ENCODE measurements at places on chromosomes 16 and 17.
A peak's percentile ranks its signal among the peaks of the same experiment; 100 is the strongest.

DNA sequence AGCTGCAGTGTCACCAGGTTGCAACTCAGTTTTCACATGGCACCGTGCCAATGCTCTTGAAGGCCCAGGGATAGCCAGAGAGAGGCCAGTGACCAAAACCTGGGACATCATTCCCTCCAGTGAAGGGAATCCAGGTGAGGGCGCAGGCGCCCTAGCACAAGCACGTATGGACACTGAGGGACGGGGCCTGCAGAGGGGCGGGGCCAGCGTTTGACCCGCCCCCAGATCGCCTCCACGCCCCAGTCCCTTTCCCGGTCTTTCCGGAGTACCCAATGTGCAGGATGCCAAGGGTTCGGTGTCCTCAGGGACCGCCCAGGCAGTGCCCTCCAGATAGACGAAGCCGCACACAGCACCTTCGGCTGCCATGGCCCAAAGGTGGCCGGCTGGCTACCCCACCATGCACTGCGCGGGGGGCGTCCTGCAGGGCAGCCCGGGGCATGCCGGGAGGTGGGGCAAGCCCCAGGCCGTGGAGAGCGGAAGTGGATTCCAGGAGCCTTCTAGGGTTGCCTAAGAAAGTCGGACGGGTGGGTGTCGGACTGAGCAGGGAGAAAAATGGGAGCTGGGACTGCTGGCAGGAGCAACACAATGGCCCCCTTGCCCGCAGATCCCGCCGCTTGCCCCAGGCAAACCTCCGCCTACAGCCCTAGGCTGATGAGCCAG is 4.6 kb downstream of the SLC12A4 start:
- DNase-seq: no peak

GRCh38 chr16:72029567-72030271 is 21.2 kb downstream of the DHODH start:
- DNase-seq: no peak

- DNase-seq: no peak
These were observed 91.6 kb upstream of the DNAH9 start for GRCh38 chr17:11506635-11507034.

- DNase-seq: no peak
These were observed 19.1 kb downstream of the ITPRIPL2 start for GRCh38 chr16:19132898-19133297.

- DNase-seq: no peak
These were observed 452.5 kb upstream of the CCL2 start for GRCh38 chr17:33802349-33803198.

GRCh38 chr16:10352262-10352661 is 33.6 kb upstream of the ATF7IP2 start:
- no peak for DNase-seq

DNA sequence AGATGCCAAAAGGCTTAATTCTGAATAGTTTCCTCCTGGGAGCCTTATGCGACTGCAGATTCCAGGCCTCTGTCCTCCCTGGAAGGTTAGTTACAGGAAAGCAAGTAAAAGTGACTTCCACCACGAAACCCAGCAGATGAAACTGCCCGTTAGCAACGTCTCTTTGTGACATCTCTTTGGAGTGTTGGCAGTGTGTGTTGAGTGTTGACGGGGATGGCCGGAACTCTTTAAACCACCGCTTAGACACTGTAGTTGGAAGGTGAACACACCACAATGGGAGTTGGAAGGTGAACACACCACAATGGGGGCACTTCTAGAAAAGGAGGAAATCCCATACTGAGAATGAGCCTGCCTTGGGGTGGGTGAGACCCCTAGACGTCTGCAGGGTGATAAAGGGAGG is 858 bp downstream of the SKAP1 start:
- DNase-seq: peak; percentile 36

GRCh38 chr16:81366316-81366932 is 51.7 kb downstream of the GAN start:
- no peak for DNase-seq

DNA sequence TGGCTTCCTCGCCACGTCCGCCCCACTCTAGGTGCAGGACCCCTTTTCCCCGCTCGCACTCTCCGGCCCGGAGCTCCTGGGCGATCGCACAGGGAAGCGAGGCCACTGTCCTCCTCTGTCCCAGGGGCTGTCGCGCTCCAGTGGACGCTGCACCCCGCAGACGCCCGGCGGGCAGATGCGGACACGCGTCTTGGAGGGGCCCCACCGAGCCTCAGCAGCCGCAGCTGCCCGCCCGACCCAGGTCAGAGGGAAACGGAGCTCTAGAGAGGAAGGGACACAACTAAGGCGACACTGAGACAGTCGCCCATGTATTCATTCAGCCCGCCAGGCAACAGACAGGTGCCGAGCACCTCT is 726 bp upstream of the SLC13A5 start:
- no peak for DNase-seq

- DNase-seq: peak; percentile 54
These were observed 306.9 kb upstream of the RBFOX1 start for GRCh38 chr16:7025616-7026190.

GRCh38 chr16:11219178-11219577 is 36.8 kb downstream of the SOCS1 start:
- no peak for DNase-seq

GRCh38 chr17:73027130-73027741 is 65.3 kb downstream of the SLC39A11 start:
- DNase-seq: no peak

GRCh38 chr17:31869031-31869430 is 10.0 kb upstream of the COPRS start:
- DNase-seq: no peak

DNA sequence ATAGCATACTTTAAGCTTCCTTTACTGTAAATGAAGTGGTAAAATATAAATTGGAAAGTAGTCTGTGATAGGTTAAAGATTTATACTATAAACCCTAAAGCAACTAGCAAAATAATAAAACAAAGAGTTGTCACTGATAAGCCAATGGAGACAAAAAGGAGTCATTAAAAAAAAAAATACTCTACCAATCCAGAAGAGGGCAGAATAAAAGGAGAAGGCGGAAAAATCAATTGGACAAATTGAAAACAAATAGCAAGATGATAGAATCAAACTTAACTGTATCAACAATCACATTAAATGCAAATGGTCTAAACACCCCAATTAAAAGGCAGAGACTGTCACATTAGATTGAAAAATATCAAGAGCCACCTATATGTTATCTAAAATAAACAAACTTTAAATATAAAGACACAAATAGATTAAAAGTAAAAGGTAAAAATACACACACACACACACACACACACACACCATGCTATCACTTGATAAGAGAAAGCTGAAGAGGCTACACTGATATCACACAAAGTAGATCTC is 71.8 kb downstream of the CACNG1 start:
- DNase-seq: no peak

DNA sequence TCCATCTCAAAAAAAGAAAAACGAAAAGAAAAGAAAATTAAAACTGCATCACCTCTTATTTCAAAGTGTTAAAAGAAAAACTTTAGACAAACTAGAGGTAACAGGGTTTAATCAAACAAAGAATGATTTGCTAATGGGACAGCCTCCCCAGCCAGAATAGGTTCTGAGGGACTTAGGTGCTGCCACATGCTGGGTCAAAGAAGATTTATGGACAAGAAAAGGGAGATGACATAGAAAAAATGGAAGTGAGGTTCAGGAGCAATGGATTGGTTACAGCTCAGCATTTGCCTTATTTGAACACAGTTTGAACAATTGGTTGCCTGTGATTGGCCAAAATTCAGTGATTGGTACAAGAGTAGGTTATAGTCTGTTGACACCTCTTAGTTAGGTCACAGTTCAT is 21.1 kb downstream of the TMC5 start:
- no peak for DNase-seq

All from stimulated activated naive CD8-positive, alpha-beta T cell treated with anti-CD3 and anti-CD28 coated beads, Interleukin-15, Interleukin-2, amounts not matched to agents 100 U/mL and 50 U/mL, for 24 hours (primary cell).